ENCODE measurements at places on chromosomes 4 and X.

DNA sequence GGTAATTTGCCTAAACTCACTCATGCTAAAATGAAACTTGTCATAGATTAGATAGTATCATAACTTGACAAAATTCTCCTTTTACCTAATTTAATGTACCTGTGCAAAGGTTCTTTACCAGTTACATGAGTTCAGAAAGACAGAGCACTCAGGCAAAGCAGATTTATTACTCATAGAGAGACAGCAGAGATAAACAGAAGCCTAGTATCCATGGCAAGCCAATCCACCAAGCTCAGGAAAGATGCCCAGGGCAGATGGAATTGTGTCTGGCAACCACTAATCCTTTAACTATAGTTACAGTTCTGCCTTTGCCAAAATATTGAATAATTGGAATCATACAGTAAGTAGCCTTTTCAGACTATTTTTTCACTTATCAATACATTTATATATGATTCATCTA lies 826.2 kb downstream of the TECRL start:
- no peak for DNase-seq

DNA sequence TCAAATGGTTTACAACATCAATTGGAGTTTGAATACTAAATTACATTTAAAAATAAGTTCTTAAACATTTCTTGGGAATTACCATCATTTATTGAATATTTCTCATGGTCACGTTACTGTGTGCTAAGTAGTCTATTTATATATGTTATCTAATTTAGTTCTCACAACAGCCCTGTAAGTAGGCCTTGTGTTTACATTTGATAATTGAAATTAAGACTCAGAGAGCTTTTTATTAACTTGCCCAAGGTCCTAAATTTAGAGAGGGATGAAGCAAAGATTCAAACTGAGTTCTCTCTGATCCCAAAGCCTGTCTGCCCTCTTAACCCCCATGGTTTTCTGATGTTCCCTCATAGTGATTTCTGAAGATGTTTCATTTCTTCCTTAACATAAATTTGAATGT lies 103.7 kb downstream of the CEP135 start:
- DNase-seq: no peak

DNA sequence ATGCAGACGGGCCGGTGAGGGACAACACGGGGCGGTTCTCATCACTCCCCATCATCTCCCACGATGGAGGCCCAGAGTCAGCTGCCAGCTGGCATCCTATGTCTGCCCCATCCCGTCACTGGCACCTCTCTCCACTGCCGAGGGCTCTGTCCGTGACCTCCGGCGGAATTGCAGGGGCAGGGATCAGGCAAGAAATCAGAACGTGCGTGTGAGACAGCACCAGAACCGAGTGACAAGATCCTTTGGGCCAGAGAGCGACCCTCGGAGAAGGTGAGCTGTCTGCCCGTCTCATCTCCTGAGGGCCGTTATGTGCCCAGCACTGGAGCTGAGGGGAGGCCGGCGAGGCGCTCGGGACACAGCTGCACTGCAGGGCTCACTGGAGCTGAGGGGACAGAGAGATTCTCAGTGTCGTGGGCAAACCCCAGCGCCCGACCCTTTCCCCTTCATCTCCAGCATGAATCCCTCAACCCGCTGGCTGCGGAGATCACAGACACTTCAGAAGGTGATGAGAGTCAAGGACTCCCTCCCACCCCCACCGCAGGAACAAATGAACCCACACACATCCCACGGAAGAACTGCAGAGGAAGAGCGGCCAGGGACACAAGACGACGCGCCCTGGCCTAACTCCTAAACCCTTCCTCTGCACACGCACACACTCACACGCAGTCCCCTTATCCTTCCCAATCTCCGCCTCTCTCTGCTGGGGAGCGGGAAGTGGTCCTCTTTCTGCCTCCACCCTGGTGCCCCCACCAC lies 128.7 kb downstream of the AFAP1 start:
- DNase-seq: no peak

DNA sequence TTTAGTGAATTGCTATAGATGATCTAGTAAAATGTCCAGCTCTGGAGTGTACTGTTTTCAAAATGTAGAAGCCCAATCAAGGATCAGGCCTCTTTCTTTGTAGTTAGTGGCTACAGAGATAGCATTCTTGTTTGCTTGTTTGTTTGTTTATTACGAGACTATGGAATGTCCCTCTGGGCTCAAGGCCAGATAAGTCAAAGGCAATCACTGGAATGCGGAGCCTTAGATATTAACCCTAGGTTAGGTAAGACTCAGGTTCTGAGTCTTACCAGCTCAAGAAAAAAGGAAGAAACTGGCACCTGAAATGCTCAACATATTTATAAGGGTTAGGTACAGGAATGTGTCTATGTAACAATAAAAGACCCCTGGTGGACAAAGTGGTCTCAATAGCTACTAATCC lies 261.5 kb downstream of the SLC7A11 start:
- no peak for DNase-seq

DNA sequence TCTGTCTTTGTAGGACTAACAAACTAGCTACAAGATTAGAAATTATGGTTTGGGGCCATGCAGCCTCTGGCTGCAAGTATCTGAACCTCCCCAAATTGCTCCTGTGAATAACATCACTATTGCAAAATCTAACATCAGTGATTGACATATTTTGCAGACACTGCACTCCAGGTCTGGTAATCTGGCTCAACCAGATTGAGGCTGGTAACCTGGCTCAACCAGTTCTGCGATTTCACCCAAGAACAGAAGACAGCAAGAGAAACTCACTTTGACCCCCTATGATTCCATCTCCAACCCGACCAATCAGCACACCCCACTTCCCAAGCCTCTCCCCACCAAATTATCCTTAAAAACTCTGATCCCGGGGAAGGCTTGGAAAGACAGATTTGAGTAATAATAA lies 20.9 kb downstream of the SPIN3 start:
- no peak for DNase-seq

- DNase-seq: no peak
Measured at GRCh38 chr4:76278583-76278982, 27.1 kb downstream of the FAM47E start.

DNA sequence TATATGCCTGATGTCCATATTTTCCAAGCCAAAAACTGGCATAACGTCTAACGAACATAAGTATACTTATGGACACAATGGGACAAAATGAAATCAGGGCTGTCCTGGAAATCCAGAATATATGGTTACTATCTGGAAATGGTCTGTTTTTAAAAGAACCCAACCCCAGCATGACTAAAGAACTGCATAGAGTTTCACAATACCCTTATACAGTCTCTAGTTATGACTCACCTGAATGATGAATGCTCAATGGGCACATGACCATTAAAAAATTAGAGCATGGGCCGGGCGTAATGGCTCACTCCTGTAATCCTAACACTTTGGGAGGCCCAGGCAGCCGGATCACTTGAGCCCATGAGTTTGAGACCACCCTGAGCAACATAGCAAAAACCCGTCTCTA lies 31.8 kb downstream of the AMMECR1 start:
- DNase-seq: no peak

DNA sequence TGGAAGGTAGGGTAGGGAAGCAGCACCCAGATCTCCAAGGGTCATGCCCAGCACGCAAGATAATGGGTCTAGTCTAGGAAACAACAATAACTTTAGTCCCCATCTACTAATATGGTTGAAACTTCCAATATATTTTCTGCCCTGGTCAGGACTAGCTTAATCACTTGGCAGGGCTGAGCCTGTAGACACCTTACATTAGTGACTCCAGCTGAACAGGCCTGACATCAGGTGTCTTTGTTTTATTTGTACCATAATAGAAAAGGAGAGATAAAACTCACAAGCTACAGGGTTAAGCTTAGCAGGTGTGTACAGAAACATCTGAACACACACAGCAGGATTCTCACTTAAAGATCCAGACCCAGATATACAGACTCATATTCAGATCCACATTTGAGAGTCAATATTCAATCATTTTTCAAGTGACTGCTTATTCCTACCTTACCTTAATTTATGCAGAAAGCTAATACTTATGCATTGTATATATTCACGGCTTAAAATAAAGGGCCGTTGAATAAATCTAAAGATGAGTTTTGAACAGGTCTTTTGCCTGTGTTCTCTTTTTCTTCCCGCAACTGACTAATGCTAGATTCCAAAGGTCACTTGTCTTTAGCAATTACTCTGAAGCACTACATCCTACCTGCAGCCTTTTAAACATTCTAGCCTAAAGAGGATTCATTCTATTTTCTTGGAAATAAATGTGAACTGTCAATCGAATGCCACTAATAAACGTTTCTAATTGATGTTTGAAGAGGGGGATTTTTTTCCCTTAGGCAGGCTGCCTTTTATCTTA lies 745.3 kb downstream of the RPA4 start:
- no peak for DNase-seq

DNA sequence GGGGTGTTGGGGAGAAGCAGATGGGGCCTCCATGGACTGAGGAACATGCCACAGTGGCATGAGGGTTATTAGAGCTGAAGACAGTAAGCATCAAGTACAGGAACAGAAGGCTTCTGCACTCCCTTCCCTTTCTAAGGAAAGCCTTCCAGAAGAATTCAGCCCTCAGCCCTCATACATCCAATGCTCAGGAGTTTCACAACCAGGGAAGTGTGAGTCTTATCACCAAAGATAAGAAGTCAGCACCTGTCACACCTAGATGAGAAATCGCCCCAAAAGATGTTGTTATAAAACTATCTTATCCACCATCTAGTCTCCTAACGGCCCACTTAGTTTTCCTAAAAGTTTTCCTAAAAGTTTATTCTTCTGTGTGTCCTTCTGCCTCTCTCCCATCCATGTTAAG lies 78.0 kb upstream of the STS start:
- no peak for DNase-seq

DNA sequence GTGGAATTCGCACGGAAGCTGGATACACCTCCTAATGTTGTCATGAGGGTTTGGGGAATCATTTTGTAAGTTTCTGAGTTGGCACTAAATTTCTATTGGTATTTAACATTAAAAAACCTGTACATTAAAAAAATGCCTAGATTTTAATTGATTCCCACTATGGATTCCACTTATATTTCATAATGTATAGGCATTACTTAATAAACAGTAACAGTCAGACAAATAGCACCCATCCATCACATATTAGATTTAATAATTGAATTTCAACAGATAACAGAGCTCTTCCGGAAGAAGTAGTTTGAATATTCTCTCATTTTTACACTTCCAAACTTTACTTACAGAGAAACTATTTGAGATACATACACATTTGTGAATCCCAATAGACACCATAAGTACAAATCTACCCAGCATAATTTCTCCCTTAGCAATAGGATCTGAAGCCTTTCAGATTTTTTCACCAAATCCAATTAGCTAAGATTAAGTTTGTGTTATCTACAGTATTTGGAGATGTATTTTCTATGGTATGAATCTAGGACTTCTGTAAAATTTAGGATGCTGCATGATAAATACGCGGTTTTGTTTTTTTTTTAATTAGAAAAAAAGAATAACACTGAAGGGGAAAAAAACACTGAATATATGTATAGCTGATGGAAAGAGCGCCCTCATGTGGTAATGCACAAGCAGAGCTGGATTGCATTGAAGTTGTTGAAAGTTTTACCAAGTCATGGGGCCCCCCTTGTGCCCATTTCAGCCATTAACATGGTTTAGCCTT lies 12.2 kb upstream of the ODAM start:
- DNase-seq: no peak

DNA sequence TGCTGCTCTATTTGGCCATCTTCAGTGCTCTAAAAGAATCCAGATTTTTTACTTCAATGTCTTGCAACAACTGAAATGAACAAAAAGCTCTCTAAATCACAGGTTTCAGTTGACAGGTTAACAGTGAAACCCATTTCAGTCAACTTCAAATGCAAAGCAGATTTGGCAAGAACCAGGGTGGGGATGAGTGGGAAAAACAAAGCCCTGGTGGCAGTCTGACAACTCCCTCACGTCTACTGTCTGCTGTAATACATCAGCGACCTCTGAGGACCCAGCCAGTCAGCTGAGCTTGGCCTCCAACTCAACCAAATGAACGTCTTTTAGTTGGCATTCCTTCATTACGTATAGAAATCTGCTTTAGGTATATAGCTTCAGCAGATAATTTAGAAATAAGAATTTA lies 95.8 kb downstream of the COL25A1 start:
- DNase-seq: no peak

- DNase-seq: no peak
Measured at GRCh38 chr4:43718369-43718768, 730.2 kb downstream of the KCTD8 start.

Data from NCI-H2081 treated with DMSO at 0.1 percent for 48 hours (cell line).